Esophagus squamous epithelium (tissue), 5 donors: ENCODE measurements at places on chromosomes 3 and 15.

DNA sequence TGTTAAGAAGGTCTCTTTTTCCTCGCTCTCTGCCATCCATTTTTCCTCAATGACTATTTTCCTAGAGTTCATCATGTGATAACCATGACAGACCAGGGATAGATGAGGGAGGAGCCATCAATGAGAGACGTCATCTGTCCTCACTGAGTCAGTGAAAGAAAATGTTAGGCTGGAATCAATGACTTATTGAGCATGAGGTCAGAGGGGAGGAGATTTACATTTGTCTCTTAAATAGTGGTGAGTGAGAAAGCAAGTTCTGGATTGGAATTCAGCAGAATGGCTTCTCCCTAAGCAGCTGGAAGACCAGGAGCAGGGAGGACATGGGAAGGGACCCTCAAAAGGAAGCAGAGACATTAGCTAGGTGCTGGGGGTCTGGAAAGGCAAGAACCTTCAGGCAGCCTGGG is 28.2 kb upstream of the USP3 start:
- DNase-seq, result no peak

GRCh38 chr3:148075771-148076716 is 621.7 kb upstream of the AGTR1 start:
- DNase-seq, result no peak

- no peak for DNase-seq
Observed at GRCh38 chr15:78225783-78226541, 8.4 kb downstream of the ACSBG1 start.

DNA sequence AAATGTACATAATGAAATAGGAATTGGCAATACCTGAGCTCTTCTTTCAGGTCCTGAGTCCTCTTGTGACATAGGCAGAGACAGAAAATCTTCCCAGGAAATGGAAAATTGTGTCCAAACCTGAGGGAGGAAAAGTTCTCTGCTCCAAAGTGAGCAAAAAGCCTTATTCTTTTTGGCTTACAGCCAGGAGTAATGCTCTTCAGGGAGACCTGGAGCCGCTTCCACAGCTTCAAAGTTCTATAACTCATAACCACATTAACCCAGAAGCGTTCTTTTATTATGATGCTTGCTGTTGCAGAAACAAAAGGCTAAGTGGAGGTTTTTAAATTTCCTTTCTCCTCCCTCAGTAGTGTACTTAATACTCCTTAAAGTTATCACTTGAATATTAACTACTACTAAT is 633 bp downstream of the IGSF10 start:
- no peak for DNase-seq

GRCh38 chr3:193970773-193971206 is 165.2 kb upstream of the HES1 start:
- no peak for DNase-seq

- DNase-seq, result no peak
Observed at GRCh38 chr3:15657016-15657415, 55.5 kb downstream of the BTD start.

GRCh38 chr3:20700714-20701113 is 514.7 kb upstream of the SGO1 start:
- no peak for DNase-seq

DNA sequence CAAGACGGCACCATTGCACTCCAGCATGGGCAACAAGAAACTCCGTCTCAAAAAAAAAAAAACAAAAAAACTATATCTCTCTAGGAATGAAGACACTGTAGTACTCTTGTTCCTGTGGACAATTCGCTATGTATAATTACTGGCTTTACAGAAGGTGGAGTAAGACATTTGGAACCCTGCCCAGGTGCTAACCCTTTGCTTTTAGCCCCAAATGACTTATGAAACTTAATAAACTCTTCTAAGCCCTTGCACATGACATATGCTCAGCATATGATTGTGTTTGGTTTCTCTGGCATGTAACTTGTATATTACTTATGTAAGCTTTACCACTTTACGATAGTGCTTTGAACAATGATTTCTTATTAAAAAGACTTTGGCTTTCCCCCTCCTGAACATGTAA is 27.3 kb upstream of the PRTG start:
- no peak for DNase-seq

DNA sequence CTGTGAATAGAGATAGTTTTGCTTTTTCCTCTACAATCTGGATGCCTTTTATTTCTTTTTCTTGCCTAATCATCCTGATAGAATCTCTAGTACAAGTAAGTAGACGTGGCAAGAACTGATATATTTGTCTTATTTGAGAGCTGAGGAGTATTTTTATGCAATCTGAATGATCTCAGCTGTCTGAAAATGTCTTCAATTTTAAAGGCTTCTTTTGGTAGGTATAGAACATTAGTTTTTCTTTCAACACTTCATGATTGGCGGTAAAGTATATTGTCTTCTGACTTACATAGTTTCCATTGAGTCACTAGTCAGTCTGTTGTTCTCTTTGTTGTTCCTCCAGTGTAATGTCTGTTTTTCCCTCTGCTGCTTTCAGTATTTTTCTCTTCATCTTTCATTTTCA is 31.3 kb downstream of the MGA start:
- DNase-seq, result no peak

DNA sequence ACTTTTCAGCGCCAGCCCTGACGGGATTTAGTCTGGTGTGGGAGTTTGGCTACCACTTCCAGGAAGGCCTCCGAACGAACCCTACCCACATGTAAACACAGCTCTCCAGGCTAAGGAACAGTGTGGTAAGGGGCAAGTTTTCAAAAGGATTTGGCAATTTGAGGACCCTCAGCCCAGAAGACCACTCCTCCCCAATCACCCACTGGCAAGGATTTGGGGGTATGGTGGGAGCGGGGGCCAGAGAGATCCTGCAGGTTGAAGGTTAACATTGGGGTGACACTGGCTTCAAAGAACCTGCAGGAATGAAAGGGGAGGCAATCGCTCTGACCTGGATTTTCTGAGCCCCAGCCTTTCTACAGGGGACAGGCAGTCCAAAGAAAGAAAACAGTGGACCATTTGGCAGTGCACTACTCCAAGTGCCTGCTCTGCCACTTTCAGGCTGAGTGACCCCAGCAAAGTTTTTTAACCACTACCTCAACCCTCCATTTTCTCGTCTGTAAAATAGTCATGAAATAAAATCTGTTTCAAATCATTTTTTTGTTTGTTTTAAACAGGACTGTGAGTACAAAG is 34.5 kb downstream of the ZIC4 start:
- DNase-seq, result no peak

DNA sequence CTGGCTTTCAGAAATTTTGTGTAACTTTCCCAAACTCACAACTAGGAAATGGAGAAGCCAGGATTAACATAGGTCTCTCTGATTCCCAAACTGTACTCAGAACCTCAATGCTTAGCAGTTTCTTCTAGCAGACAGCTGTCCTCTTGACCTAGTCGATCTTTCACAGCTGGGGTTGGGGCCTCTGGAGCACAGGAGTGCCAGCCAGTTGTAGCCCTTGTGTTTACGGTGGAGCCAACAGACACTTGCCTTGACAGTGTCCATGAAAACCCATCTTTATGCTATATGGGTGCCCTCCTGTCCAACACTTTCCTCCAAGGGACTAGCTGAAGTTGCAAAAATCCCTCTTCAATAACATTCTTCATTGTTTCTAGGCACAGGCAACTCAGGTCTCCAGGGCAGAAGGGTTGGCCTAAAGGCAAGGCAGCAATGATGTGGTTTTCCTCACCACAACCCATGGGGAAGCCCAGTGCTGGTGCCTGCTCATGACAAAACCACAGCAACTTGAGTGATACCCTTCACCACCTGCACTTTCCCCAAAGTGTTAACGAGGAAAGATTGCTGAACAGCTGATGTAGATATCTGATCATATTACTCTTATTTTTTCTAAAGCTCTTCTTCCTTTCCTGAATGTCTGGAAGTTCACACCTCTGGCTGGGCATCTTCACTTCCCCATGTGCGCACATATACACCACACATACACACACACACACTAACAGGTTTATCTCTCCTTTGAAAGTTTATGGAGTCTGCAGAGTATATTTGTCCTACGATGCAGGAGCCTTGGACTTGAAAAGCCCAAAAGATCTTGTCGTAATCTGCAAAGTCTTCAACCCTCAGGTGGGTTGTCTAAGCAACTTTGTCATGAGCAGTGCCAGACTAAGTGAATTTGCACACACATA is 11.0 kb upstream of the KNG1 start:
- DNase-seq, result no peak
